SK-N-SH treated with all-trans-retinoic acid at 6 μM for 48 hours (cell line): ENCODE measurements at places on chromosomes 3 and 15.

DNA sequence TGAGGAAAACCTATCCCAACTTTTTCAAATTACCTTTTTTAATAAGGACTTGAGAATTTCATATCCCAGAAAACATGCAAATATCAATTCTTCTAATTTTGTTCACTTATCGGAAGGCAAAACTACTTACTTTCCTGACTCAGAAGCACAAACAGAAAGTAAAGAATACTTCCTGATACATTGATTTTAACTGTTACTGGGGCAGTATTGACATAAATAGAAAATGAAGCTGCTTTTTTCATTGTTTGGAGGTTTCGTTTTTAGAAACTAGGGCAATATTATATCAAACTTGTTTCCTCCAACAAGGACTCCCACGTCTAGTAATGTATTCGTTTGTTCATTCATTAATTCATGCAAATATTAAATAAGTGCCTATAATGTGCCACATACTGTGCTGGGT, 19.1 kb downstream of the PAQR9 start:
- ATAC-seq: no peak

DNA sequence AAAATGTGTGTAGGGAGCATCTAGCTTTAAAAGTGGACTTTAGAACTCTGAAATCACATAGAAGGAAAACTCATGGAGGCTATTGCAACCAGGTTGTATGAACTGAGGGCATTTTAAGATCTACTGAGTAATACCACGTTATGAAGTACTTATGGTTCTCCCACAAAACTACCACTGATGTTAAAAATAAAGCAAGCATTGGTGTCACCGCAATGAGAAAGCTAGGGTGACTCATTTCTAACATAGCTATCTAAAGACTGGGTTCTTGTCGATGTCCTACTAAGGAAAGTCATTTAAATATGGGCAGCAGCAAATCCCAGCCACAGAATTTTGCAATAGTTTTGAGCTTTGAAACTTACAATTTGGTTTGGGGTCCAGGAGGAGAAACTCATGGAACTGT, 584.8 kb downstream of the DIPK2A start:
- no peak for ATAC-seq

GRCh38 chr3:191455257-191455952, 5.6 kb upstream of the PYDC2 start:
- no peak for ATAC-seq

- ATAC-seq: peak; percentile 23; the same call in 2 of the 3 replicates
These were observed 90.7 kb downstream of the FILIP1L start for GRCh38 chr3:100023595-100023994.

DNA sequence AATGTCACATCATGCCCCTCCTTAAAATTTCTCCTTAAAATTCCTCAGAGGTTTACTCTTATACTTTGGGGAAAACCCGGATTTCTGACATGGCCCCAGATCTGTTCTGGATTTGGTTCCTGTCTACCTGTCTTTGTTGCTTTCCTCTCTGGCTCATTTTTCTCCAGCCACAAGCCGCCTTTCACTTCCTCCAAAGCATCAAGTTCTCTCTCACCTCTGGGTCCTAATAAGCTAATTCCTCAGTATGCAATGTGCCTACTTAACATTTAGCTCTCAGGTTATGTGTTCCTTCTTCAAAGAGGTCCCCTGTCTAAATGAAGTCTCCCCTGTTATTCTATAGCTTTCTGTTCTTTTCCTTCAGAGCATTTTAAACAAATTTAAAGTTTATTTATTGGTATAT, 16.1 kb downstream of the HMG20A start:
- ATAC-seq: no peak

DNA sequence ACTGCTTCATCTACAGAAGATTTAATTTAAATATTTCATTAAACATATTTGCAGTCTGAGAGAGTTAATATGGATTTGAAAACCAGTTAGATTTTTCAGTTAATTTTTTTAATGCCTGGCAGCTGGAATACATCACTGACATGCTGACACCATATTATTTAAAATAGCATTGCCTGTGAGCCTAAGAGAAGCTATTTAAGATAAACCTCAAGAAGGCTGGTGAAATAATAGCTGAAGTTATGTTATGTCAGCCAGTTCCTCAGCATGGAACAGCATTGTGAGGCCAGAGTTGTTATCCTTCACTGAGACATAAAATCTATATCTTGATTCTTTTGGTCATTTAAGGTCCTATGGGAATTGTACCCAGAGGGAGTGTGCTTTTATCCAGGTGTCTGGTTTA, 705.2 kb downstream of the NAALADL2 start:
- no peak for ATAC-seq

DNA sequence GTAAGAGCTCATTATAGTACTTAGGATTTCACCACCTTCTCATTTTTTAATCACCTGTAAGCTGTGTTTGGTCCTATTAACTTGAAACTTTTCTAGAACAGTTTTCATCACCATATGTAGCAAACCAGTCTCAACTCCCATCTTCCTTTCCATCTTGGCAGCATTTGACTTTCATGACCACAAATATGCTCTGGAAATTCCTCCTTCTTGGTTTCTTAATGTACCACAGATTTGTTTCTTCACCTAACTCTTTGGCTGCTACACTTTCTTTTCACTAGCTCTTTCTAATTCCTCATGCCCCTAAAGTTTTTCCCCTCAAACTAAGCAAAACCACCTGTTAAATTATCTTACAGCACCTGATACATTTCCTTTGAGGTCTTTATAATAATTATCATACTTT, 13.2 kb upstream of the NMB start:
- peak; percentile 97 for ATAC-seq

GRCh38 chr3:193772422-193772763, 179.4 kb downstream of the OPA1 start:
- no peak for ATAC-seq

DNA sequence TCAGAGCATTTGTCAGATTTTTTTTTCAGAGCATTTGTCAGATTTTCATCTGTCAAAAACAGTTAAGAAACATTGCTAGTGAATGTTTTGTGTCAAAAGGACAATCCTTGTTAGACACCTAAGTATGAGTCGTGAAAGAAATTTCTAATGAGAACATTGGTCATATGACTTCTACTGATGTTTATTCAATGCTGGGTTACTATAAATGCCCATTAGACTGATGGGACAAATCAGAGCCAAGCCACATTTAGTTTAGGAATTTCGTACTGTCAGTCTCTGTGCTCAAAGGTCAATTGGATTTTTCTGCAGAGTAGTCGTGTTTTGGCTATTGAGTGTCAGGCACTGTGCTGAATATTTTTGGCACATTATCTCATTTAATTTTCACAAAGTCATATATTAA, 31.6 kb downstream of the TSC22D2 start:
- no peak for ATAC-seq

DNA sequence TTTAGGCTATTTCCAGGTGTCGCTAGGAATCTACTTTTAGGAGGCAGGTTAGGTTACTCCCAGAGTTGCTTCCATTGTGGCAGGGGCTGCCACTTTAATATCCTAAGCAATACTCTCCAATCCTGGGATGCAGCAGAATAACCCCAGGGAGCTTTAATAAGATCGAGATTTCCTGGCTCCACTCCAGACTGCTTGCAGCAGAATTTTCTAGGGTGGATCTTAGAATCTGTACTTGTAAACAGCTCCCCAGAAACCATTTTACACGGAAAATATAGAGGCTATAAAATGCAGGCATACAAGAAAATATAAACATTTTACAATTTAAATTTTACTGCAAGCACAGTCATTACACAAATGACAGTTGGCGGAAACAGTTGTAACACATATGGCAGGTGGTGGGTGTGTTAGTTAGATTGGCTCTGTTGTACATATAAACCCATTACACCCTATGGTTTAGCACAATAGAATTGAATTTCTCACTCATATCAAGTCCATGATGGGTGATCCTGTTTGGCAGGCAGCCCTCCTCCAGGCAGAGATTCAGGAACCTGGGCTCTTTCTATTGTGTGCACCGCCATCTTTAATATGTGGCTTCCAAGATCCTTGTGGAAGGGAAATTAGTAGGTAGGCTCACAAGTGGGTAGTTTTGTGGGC, 35.0 kb upstream of the TNFAIP8L3 start:
- no peak for ATAC-seq

- no peak for ATAC-seq
These were observed 317.7 kb downstream of the MECOM start for GRCh38 chr3:169345662-169346331.

DNA sequence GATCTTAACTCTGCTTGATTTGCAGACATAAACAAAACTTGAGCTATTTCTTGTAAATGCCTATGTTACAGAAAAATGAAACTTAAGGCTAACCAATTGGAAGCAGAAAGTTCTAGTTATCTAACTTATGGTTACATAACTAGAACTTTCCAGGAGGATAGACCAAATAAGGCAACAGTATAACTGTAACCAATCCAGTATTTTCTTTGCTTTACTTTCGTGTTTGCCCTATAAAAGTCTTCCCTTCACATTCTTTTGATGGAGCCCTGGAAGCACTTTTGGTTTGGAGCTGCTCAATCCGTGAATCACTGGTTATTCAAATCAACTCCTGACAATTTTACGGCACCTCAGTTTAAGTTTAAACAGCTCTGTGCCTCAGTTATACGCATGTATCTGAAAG, 164.6 kb downstream of the SUCLG2 start:
- ATAC-seq: peak; percentile 55

DNA sequence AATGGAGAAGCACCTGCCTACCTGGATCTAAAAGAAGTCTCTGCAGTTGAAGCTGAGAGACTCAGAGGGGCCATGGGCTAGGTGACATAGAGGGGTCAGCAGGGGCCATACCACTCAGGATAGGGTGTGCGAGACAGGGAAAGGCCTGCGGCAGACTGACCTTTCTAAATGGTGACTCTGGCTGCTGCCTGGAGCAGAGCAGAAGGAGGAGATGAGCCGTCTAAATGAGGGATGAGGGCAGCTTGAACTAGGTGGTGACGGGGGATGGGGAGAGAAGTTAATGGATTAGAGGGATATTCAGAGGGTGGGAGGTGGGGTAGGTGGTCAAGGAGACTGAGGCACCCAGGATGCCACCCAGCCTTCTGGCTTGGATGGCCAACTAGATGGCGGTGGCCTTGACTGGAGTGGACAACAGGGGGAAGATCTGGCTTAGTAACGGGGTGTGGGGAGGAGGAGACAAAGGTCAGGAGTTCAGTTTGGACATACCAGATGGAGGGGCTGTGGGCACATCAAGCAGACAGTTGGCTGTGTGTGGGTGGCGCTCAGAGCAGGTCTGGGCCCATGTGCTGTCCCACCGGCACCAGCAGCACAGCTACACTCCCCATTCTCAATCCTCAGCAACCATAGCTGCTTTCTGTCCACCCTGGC, 3.2 kb upstream of the ITIH1 start:
- ATAC-seq: no peak

GRCh38 chr15:40053831-40054604, 15.0 kb upstream of the SRP14 start:
- ATAC-seq: no peak

GRCh38 chr3:58690490-58690889, 23.9 kb upstream of the FAM3D start:
- no peak for ATAC-seq

- ATAC-seq: peak; percentile 31; the same call in 2 of the 3 replicates
These were observed 28.3 kb downstream of the CCDC32 start for GRCh38 chr15:40536501-40536900.

DNA sequence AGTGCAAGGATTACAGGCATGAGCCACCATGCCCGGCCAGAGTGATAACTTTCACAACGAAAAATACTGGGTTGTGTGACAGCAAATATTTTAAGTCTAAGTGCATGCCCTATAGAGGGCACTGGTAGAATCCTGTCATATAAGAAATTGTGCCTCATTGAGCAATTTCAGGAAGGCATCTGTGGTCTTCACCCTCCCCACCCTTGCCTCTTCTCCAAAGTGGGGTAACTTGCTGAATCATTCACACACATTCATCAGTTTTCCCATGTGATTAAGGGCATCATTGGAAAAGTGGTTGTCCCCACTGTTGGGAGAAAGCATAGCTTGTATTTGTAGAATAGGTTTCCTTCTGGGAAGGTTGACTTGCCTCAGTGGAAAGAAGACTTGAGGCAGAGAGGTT, 9.2 kb downstream of the MITF start:
- no peak for ATAC-seq

GRCh38 chr3:183529717-183530116, 25.8 kb downstream of the KLHL6 start:
- no peak for ATAC-seq

DNA sequence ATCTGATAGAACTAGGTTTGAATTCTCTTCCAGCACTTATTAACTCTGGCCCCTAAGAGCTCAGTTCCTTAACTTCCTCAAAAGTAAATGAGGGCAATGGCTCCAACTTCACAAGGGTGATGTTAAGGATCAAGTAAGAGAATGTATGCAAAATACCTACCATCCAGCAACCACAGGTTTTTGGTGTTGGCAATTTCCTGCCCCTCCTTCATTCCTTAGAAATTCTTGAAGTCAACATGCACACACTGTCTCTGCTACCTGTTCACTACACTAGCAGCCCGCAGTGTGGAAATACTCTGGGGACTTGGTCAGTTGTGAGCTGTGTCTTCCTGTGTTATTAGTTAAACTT, 5.0 kb downstream of the ZBED2 start:
- ATAC-seq: peak; percentile 11; the same call in 2 of the 3 replicates

DNA sequence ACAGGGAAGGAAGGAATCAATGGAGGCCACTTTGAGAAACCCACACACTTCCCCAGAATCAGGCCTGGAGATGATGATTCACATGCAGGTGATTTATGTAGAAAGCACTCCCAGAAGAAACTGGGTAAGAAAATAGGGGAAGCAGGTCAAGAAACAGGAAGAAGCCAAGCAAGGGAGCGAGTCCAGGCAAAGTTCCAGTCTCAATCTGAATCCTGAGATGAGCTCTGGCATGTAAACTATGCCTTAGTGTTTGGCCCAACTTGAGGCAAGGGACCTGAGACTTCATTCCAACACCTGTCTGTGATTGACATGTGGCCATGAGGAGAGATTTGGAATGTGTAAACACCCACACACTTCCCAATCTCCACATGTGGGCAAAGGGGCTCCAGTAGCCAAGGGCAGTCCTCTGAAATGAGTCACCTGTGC, 61.6 kb upstream of the CTNNB1 start:
- ATAC-seq: no peak

- ATAC-seq: no peak
These were observed 51.6 kb downstream of the CACNA1D start for GRCh38 chr3:53545996-53546359.

DNA sequence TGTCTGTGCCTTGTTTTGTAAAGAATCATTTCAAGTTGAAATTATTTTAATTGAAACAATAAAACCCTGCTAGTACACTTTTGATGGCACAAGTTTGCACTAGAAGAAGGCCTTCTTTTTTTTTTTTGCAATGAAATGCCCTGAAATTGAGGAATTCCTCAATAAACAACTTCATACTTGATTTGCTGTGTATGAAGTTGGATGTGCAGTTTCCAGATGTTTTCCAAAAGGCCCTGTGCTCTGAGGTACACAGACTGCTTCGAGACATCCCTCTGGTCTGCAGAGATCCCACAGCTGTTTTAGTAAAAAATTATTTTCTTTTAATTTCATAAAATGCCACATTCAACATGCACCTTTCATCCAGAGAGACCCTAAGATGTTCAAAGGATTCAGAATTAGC, 48.9 kb downstream of the HES1 start:
- no peak for ATAC-seq
